Left ventricle myocardium superior (tissue), 1 donor: ENCODE measurements at places on chromosomes 3 and 15. TPM values are rescaled to one million over a fixed set of nuclear protein-coding genes. Genes with fewer than 3 reads are reported as not detected.

Gene NEK11
- total RNA-seq, result 1.2 TPM

Gene FOXP1
- 35.2 TPM for total RNA-seq

Gene ZBED2
- not detected for total RNA-seq

Gene ALS2CL
- 33.1 TPM for total RNA-seq

Gene FAM131A
- 41.0 TPM for total RNA-seq

Gene FGF12
- 450 TPM for total RNA-seq

Gene ANKRD34C
- total RNA-seq, result not detected

Gene PPCDC
- total RNA-seq, result 5.1 TPM

Gene RETNLB
- total RNA-seq, result not detected

Gene CPB1
- total RNA-seq, result not detected

Gene CPN2
- 0.40 TPM for total RNA-seq

Gene SELENOS
- total RNA-seq, result 39.3 TPM

Gene CEMIP
- not detected for total RNA-seq

Gene SEMA7A
- 1.3 TPM for total RNA-seq

Gene MUC20
- 3.6 TPM for total RNA-seq

Gene CDCP1
- 0.30 TPM for total RNA-seq

GRCh38 chr3:149343951-149344350 is 10.5 kb upstream of the TM4SF18 start:
- no peak for DNase-seq

- DNase-seq, result peak; percentile 22
Measured at GRCh38 chr3:84547971-84548970, 410.5 kb upstream of the CADM2 start.

DNA sequence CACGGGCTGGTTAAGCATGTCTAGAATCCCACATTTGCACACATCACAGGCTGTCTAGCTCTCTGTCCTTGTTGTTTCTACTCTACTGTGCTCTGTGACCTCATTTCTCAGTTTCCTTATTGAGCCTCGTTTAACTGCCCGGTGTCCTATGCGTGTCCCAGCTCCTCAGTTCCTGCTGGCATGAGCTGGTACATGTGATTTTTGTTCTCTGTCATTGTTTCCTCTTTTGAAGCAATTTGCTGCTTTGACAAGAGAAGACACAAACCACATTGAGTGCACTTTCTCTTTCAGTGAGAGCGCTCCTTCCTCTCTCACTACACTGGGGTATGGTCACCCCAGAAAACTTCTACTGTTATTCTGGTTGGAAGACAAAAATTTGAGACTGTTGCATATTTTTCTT is 563.5 kb downstream of the PDCD6IP start:
- no peak for DNase-seq

GRCh38 chr15:52284164-52284563 is 11.4 kb downstream of the MYO5C start:
- no peak for DNase-seq

DNA sequence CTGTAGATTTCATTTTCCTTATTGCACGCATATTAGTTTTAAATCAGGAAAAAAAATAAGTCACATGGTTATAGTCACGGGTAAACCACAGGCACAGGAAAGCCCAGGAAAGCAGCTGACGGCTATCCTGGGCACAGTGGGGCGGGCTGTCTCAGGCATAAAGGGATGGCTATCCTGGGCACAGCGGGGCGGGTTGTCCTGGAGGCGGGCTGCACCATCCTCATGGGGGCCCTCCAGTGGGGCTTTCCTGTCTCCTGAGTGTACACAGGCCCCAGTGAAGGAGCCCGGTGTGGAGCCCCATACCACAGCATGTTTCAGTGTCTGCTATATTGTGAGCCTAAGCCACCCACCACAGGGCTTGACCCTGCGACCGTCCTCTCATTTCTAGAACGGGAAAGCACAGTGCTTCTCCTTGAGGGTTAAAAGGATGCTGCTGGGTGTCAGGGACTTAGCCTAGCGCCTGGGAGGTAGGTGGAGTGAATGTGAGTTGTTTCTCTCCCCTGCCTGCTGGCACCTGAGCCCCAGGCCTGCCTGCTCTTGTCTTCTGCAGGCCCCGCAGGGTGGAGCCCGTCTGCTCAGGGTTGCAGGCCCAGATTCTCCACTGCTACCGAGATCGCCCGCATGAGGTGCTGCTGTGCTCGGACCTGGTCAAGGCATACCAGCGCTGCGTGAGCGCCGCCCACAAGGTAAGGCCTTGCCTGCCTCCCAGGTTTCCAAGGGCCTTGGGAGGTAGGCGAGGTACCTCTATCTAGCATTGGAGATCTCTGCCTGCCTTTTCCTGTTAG is 25.9 kb upstream of the PLXNA1 start:
- DNase-seq, result no peak

DNA sequence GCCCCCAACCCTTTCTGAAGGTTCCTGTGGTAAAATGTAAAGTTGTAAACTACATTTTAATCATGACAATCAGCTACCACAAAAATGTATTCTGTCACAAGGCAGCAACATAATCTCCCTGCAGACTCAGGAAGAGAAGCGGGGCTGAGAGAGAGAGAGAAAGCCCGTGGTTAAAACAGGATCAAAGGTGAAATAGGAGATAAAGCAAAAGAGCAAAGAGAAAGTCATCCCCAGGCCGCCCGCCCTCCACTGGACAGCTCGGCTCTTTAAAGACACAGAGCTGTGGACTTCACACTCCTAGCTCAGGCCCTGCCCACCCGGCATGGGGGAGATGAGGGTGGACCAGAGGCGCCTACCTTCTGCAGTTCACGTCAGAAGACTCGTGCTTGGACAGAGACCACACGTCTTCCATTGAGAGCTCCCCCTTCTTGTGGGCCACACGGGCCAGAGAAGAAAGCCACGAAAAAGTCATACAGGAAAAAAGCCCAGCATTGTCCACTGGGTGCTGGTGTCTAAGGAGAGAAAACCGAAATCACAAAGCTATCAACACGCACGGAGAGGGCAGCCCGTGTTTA is 29.4 kb downstream of the ABCC5 start:
- DNase-seq, result no peak

DNA sequence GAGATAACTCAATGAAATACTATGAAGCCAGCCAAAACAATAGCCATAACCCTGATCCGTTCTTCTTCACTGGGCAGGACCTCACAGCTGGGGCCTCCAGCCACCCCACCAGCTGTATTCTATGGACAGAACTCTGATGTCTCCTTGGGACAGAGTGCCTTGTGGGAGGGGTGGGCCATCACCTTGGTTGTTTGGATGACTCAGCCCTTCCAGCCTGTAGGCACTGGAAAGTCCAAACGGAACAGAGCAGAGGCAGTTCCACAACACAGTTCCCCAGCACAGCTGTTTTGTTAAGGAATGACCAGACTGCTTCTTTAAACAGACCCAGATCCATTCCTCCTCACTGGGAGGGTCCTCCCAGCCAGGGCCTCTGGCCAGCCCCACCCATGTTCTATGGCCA is 31.9 kb upstream of the ZBED2 start:
- DNase-seq, result no peak

GRCh38 chr3:31213869-31214486 is 318.7 kb upstream of the STT3B start:
- no peak for DNase-seq

DNA sequence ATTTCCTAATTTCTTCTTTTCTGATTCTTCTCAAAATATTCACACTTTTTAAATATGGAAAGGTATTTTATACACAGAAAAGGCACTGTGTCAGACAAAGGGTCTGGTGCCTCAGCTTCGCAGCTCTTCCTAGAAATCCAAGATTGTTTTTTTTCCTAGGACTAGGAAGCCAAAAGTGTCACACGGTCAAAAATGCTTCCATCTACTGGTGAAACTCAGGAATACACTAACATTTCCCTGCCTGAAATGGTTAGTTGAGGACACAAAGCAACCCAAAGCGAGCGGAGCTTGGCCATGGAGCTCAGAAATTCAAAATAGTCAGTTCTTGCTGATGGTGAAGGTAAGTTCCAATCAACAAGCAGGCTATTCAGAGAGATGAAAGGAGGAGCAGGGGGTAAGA is 426.5 kb upstream of the RASGRP1 start:
- DNase-seq, result no peak

DNA sequence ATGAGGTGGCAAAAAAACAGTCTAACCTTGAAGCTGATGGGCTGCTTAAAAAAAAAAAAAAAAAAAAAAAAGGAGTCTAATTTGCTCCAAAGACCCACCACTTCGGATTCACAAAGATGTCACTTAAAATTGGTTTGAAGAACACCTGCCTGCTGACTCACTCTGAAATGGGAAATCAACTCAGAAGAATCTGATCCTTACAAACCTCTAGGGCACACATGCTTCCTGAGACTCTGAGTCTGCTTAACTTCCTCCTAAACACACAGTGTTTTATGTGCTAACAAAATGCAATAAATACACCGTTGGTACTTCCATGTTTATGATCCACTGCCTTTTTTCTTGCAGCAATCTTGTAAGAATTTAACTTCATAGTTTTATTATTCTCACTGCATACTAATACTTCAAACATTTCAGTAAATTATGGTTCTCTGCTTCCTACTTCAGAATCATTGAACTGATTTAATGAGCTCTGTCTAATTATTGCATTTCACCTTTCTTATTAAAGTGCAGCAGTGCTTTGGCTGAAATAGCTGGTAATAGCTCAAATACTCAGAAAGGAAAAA is 73.0 kb upstream of the FRMD4B start:
- no peak for DNase-seq

- no peak for DNase-seq
Measured at GRCh38 chr3:9448071-9448470, 50.7 kb downstream of the SETD5 start.

- DNase-seq, result no peak
Measured at GRCh38 chr3:138186221-138186620, 880 bp upstream of the ARMC8 start.

GRCh38 chr3:148600902-148601765 is 96.6 kb upstream of the AGTR1 start:
- no peak for DNase-seq

GRCh38 chr15:42796955-42797782 is 60.2 kb upstream of the CDAN1 start:
- DNase-seq, result no peak

- no peak for DNase-seq
Measured at GRCh38 chr3:126056088-126056487, 27.8 kb downstream of the SLC41A3 start.

DNA sequence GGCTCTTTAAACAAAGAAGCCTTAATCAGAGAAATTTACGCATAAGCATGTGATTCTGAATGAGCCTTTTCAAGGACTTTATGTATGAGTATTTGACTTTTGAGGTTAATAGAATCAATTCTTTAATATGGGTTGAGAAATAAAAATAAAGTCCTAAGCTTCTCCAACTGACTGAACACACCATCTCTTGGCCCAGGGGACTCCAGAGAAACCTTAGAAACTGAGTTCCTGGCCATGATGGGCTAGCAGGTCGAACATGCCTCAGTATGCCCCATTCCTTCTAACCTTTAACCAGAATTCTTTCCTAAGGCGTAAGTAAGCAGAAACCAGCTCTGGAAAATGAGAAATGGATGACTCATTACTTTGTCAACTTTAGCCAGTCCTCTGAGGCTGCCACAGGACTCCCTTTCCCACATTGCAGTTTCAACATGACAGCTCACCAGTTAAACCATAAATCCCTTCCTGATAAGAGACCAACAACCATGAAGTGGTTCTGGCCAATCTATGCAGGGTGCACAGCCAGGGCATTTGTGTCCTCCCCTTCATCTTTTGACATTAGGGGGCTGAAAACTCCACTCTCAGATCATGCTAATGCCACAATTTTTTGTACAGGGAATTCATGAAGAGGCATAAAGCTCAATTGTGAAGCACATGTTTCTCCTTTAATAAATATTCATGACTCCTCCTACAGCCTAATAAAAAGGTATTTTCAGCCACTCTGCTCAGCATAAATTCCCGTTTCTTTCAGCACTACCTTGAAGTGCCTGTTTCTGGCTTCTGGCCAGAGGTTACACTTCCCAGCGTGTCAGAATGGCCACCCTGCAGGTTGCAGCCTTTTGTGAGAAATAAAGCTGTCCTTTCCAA is 33.3 kb downstream of the TM4SF18 start:
- DNase-seq, result no peak

- DNase-seq, result no peak
Measured at GRCh38 chr3:21517184-21517583, 233.8 kb downstream of the ZNF385D start.

- no peak for DNase-seq
Measured at GRCh38 chr3:34376691-34377090, 578.3 kb downstream of the PDCD6IP start.

- no peak for DNase-seq
Measured at GRCh38 chr3:122727766-122728165, 47.1 kb downstream of the PARP14 start.

- DNase-seq, result no peak
Measured at GRCh38 chr15:71250936-71251583, 135.8 kb downstream of the THSD4 start.

DNA sequence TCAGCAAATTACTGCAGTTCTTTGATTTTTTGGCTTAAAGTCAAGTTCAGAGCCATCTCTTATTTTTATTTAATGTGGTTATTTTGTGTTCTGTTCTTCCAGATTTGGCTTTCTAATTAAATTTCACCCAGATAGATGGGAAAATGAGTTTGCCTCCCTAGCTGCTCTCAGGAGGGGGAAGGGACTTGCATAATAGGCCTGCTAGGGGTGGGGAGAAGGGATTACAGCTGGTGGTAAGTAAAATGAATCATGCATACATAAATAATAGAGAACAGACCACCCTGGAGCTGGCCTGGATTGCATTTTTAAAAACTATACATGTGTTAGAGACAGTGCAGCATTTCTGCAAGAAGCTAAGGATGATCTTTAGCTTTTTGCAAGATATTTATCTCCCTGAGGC is 3.9 kb upstream of the PXYLP1 start:
- no peak for DNase-seq

DNA sequence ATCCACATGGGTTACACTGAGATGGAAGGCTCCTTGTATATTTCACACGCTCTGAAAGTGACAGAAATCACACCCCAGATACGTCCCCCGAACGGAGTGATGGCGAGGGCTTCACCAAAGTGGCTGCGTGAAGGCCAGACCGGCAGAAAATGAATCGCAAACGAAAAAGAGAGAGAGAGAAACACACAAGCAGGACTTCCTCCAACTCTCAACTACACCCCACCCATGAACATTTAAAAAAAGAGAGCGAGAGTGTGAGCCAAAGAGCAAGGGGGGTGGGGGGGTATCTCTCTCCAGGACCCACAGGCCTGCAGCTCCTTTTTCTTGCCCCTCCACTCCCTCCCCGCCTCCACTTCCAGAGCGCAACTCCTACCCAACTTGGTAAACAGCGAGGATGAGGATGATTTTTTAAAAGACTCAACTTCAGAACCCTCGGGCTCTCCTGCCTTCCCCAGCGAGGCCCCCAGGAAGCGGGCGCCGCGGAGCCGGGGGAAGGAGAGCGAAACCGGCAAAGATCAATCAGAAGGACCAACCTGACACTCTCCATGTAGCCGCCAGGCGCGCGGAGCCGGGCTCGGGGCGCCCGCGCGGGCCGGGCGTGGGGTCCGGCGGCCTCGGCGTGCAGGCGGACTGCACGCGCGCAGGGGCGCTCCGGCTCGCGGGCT is 519.1 kb downstream of the FOXP1 start:
- peak; percentile 39 for DNase-seq
